ENCODE measurements at places on chromosomes 6 and 20. TPM values are rescaled to one million over a fixed set of nuclear protein-coding genes. Genes with fewer than 3 reads are reported as not detected.

GRCh38 chr6:166411271-166411670 lies 28.5 kb upstream of the MPC1 start:
- DNase-seq = no peak

GRCh38 chr6:28907394-28907793 lies 16.4 kb downstream of the TRIM27 start:
- no peak for DNase-seq

DNA sequence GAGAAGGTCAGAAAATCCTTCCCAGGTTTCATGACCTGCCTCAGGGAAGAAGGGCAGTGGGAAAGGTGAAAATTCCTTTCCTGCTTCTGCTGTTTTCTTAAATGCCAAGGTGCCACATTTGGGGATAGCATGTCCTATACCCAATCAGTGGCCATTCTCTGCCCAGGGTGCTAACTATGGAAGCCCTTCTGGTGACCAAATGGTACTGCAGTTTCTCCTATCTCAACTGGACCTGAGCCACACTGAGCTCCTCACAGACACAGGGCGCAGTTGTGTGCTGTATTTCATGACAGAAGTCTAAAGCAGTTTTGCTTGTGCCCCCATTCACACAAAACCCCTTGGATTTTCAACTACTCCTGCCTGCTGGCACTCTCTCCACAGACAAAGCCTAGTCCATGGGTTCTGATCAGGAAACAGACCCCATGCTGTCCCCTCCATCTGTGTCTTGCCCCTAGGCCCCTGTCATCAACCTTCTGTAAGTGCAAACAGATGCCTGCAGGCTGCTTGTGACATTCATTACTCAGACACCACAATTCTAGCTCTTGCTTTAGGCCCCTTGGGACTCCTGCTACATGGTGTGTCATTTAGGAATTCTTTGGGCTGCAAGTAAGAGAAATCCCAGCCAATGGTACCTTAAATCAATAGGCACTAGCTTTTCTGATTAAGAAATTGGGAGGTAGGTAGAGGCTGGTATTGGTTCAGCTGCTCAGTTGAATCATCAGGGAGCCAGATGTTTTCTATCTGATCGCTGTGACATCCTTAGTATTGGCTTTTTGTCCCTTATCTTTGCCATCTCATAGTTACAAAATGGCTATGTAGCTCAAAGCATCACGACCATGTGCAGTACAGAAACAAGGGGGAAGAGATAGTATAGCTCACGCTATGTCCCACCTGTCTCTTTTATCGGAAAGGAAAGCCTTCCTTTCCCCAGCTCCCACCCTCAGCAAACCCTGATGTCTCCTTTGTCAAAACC lies 147.8 kb downstream of the CD83 start:
- DNase-seq = no peak

- no peak for DNase-seq
These were observed 25.7 kb downstream of the EZR start for GRCh38 chr6:158793432-158793831.

DNA sequence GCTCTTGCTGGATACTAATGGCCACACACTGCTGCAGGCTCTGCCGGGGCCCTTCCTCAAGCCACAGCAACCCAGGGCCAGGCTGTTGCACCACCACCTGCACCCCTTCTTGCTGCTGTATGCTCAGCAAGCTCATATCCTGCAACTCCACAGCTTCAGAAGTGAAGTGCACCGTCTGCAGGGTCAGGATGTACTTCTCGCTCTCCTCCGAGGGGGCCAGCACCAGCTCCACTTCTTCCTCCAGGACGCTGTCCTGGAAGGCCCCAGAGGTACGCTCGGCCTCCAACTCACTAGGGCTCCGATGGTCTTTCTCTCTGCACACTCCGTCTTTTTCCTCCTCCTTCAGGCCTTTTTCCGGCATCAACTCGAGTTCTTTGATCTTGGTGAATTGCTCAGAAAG lies 1.2 kb downstream of the CTCFL start:
- DNase-seq = no peak

SNPH gene
- 7.3 TPM for total RNA-seq

All from activated CD4-positive, alpha-beta T cell treated with anti-CD3 and anti-CD28 coated beads, Interleukin-2, amount 10 ng/mL, durations not matched to agents 7 days and 5 days (primary cell).